NCI-H510A treated with DMSO at 0.1 percent for 48 hours (cell line): ENCODE measurements at places on chromosomes 12 and 14.

- no peak for DNase-seq
Observed at GRCh38 chr12:128267131-128267622, at the start of gene TMEM132C. TSS of gene TMEM132C (plus strand) at chr12:128267170. CDS start at chr12:128267403, 233 bp downstream.

GRCh38 chr14:50620341-50620740 lies 47.8 kb downstream of the SAV1 start:
- DNase-seq = no peak

DNA sequence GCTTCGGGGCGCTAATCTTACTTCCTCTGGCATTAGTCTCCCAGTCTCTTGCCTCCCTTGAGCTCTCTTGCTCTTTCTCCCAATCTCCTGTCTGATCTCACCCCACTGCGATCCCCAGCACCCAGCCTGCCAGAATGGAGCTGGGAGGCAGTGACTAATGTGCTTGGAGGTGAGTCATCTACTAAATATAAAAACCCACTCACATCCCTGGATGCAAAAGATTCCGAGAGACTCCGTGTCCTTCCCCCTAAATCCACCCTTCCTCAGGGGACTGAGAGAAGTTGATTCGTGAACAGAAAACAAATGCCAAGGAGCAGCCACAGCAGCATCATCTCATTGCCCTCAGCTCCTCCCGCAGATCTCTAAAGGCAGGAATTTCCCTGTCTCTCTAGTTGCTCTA lies 45.7 kb upstream of the KCNA5 start:
- DNase-seq = no peak

DNA sequence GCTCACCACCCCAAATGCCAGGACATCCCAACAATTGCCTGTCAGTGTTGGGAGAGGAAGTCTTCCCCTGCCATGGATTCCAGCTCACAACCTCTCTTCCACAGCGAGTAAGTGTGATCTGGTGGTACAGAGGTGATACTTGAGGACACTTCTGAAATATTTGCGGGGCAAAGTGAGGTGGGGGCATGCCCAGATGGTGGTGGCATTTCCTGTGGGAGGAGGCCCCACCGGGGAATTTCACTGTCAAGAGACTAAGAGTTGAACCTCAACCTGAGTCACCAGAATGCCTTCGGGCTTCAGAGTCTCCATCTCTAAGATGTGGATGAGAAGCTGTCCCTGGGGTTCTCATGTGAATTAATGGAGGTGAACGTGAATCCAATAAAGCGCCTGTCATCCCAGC lies 122.3 kb upstream of the RFLNA start:
- no peak for DNase-seq

DNA sequence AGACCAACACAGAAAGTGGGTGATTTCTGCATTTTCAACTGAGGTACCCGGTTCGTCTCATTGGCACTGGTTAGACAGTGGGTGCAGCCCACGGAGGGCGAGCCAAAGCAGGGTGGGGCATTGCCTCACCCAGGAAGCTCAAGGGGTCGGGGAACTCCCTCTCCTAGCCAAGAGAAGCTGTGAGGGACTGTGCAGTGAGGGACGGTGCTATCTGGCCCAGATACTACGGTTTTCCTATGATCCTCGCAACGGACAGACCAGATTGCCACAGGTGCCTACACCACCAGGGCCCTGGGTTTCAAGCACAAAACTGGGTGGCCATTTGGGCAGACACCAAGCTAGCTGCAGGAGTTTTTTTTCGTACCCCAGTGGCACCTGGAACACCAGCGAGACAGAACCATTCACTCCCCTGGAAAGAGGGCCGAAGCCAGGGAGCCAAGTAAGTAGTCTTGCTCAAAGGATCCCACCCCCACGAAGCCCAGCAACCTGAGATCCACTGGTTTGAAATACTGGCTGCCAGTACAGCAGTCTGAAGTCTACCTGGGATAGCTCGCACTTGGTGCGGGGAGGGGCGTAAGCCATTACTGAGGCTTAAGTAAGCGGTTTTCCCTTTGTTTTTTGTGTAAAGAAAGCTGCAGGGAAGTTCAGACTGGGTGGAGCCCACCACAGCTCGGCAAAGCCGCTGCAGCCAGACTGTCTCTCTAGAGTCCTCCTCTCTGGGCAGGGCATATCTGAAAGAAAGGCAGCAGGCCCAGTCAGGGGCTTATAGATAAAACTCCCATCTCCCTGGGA lies 25.5 kb upstream of the NAA30 start:
- DNase-seq = no peak

- DNase-seq = no peak
Observed at GRCh38 chr12:88490425-88490824, 89.8 kb downstream of the KITLG start.

DNA sequence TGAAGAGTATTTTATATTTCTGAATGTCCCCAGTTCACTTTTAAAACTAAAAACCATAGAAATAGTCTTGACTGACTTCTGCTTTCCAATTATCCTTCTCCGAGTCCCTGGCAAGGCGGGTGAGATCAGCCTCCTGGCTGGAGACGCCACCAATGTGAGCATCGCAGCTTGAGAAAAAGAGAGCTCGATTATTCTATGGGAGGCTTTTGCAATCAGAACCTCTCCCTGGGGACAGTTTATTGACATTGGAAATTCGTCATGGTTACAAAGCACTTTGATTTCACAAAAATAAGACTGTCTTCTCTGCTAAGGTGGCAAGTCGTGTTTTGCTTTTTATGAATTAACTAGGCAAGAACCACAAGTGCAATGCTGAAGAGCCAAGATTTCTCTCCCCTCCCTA lies 23.6 kb upstream of the GPHB5 start:
- DNase-seq = no peak

DNA sequence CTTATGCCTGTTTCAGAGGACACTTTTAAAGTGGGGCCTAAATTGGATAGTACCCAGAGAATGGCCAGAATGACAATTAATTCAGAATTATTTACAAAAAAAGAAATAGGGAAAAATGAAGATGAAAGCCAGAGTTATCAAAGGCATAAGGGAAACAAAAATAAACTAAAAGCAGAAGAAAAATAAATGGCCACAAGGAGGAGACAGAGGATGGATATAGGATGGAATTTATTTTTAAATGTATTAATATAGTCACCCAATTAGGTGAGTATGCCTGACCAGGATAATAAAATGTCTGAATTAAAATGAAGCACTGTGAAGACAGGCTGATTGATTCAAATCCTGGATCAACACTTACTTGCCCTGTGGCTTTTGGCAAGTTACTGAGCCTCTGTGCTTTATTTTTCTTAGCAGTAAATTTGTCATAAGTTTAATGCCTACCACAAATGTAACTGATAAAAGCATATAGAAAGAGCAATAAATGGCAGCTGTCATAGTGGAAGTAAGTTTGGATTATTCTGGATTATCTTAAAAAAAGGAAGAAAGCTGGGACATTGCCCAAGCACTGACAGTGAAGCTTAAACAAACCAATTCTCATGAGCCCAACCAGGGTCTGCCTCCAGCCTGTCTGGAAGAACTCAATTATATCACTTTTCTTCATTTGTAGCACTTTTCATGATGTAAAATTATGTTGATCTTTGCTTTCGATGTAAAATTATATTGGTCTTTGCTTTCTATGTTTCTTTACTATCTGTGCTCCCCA lies 3.5 kb downstream of the CLEC9A start:
- DNase-seq = peak; percentile 3

GRCh38 chr12:105947906-105948305 lies 190.8 kb downstream of the NUAK1 start:
- DNase-seq = no peak

- no peak for DNase-seq
Observed at GRCh38 chr12:47488888-47489287, 216.9 kb downstream of the RPAP3 start.
